ENCODE measurements at places on chromosomes 13 and 19. TPM values are rescaled to one million over a fixed set of nuclear protein-coding genes. Genes with fewer than 3 reads are reported as not detected.

DNA sequence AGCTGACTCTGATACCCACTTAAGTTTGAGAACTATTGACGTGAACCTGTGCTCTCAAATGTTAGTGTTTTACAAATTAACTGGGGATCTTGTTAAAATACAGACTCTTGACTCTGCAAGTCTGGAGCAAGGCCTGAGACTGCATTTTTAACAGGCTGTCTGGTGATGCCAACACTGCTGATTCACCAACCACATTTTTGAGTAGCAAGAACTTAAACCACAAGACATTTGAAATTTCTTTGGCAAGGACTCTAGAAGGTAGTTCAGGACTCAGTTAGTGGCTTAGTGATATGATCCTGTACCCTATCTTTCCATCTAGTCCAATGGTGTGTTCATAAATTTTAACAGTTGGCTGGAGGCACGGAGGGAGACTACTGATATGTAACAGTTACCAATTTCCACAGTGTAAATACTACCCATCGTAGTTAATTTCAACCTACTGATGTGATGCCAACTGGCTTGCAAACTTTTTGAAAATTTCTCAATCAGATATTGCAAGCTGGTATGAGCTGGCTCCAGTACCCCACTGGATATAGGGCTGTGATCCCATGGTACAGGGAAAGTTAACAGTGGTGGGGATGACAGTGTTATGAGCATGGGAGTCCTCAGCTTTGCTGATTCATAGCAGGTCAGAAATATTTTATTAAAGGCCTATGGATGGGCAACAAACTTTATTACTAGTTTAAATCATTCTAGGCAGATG lies 255.1 kb downstream of the TBC1D4 start:
- no peak for DNase-seq

DNA sequence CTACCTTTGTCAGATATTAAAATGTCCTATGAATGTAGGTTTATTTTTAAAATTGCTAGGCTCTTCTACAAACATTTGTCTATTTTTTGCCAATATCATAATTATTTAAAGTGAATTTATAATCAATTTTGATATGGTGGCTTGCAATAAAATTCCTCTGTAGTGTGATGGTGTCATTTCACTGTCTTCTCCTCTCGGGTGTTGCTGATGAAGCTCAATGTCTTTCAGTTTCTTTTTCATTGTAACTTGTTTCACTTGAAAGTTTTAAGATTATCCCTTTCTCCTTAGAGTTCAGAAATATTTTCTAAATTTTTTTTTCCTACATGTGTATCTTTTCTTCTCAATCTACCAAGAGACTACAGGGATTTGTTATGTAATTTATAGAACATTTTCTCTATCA lies 267.1 kb upstream of the EDNRB start:
- no peak for DNase-seq

CXCL17 gene
- total RNA-seq, result not detected

GRCh38 chr19:32464279-32464678 lies 58.7 kb downstream of the DPY19L3 start:
- DNase-seq, result no peak

KIR2DL1 gene
- total RNA-seq, result not detected

GRCh38 chr19:56189785-56190184 lies 7.8 kb downstream of the ZSCAN5B start:
- no peak for DNase-seq

GRCh38 chr13:39410096-39410901 lies 192.7 kb downstream of the LHFPL6 start:
- no peak for DNase-seq

ZNF540 gene
- total RNA-seq, result 8.8 TPM

DNA sequence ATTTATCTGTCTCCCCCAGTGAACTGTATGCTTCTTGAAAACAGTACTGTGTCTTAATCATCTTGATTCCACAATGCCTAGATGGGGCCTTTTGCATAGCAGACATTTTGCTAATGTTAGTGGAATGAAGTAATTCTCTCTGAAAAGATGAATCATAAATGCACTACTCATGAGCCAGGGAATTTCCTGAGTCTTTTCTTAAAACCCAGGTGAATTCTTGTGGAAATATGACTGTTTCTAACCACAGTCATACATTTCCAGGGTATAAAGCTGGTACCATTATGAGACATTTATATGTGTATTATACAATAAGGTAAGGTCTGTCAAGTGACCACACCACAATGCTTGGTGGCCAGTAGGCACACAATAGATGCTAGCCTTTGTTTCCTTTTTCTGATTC lies 5.5 kb upstream of the KCTD4 start:
- DNase-seq, result no peak

GRCh38 chr13:110617321-110618072 lies 2.2 kb downstream of the NAXD start:
- DNase-seq, result no peak

SLC7A10 gene
- total RNA-seq, result not detected

DNA sequence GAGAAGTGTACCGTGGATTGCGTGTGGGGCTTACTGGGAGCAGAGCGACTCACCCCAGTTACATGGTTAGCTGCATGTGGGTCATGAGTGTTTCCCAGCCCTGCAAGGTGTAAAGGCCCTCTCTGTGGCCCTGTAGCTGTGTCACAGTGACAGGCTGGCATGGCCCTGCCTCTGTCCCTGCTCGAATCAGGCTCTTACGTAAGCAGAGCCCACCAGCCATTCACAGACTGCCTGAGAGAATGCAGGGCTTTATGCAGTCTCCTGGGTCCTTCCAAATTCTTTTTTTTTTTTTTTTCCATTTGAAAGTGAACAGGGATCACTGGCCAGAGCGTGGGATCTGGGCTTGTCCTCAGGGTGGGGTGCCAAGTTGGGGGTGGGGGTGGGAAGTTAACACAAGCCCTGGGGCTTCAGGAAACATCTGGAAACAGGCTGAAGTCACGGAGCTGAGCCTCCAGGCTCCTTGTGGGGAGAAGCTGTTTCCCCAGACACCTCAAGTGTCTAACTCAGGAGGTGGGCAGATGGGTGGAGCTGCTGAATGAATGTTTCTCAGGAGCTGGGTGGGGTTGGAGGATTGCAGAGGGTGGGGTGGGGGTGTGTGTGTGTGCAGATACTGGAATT lies 13.4 kb downstream of the TECR start:
- no peak for DNase-seq

OR7D2 gene
- 0.07 TPM for total RNA-seq

DNA sequence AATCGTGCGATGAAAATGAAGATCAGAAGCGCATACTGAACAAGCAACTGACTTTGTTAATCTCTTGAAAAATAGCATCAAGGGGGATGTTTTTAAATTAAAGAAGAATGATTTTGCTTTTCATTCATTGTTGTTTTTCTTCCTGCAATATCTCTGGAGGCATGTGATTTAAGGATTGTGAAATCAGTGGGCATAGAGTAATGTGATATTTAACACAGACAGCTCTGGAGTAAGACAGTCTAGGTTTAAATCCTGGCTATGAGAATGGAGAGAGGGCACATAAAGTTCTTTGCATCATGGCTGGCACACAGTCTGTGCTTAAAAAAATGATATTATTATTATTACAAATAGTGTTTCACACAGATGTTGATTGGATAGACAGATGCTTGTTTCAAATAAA lies 243.1 kb upstream of the NBEA start:
- DNase-seq, result no peak

ZNF549 gene
- 4.1 TPM for total RNA-seq

ALG5 gene
- 7.9 TPM for total RNA-seq

DNA sequence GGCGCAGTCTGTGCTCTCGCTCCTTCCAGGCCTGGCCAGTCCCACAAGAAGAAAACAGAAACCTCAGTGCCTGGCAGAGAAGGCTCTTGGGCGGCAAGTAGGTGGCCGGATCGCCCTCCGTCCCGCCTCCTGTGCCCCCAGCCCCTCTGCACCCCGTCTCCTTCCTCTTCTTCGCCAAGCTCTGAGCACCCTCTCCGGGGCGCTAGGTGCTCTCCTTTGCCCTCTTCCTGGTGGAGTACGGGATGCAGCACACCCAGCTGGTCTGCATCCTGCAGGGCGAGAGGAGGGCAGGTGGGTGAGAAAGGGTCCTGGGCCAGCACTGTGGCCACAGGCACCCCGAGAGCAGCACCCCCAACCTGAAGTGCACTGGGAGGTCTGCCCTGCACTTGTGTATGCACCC lies 17.3 kb downstream of the C13orf46 start:
- peak; percentile 12 for DNase-seq

- DNase-seq, result no peak
These were observed 16.3 kb upstream of the TCF3 start for GRCh38 chr19:1668486-1669270.

DNA sequence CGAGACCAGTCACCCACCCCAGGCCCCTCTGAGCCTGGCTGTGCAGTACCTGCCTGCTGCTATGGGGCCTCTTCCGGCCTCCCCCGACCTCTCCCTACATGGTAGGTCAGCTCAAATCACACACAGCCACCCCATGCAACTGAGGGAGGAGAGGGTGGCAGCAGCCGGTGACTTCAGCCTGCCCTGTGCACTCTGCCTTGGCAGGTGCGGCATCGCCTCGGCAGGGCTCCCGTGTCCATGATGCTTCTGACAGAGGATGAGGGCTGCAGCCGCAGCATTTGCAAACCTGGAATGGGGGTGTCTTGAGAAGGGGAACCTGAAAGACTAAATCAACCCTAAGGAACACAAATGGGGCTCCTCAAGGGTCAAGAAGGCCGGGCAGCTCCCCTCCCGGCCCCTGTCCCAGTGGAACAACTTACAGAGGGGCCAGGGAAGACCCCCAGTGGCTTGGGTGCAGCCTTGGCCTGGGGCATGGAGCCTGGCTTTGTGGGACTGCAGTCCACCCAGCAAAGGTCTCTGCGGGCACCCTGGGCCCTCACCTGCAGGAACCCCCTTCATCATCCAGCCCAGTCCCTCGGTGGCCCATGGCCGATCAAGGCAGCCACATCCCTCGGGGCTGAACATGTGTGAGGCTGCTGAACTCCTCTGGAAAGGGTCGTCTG lies 6.7 kb downstream of the TEX29 start:
- no peak for DNase-seq

PPAN gene
- 21.4 TPM for total RNA-seq

GRCh38 chr13:64397701-64398100 lies 2832.4 kb downstream of the PCDH9 start:
- DNase-seq, result no peak

ZNF544 gene
- total RNA-seq, result 24.6 TPM

- DNase-seq, result no peak
These were observed 259.0 kb downstream of the ITGBL1 start for GRCh38 chr13:101711307-101712025.

GRCh38 chr13:90723381-90723780 lies 624.1 kb upstream of the MIR17HG start:
- DNase-seq, result no peak

DNA sequence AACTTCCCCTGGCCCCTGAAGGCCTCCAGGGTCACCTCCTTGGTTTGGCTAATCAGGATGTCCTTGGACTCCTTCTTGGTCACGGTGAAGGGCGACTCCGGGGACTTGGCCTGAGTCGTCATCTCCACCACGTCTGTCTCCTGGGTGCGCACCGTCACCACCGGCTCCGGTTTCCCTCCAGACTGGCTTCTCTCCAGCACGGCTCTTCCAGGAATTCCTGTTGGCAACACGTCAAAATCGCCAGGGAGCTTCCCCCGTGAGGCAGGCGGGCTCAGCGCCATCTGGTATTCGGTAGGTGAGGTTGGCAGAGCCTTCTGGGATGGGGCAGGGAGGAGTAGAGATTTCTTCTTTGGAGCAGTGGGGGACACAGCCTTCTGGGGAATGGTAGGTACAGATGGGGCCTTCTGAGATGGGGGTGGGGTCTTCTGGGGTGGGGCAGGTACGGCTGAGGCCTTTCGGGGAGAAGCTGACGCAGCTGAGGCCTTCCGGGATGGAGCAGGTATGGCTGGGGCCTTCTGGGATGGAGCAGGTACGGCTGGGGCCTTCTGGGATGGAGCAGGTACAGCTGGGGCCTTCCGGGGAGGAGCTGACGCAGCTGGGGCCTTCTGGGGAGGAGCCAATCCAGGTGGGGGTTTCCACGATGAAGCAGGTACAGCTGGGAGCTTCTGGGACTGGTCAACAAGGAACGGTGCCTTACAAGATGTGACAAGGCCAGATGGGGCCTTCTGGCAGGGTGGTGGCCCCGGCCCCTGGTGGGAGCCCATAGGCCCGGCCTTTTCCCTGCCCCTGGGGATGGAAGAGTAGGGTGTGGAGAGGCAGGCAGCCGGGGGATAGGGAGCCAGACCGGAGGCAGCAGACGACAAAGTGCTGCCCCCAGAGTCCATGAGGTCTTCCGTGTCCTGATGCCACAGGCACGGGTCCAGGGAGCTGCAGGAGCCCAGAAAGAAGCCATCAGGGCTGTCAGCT lies 3.8 kb downstream of the GARIN5B start:
- no peak for DNase-seq

DNA sequence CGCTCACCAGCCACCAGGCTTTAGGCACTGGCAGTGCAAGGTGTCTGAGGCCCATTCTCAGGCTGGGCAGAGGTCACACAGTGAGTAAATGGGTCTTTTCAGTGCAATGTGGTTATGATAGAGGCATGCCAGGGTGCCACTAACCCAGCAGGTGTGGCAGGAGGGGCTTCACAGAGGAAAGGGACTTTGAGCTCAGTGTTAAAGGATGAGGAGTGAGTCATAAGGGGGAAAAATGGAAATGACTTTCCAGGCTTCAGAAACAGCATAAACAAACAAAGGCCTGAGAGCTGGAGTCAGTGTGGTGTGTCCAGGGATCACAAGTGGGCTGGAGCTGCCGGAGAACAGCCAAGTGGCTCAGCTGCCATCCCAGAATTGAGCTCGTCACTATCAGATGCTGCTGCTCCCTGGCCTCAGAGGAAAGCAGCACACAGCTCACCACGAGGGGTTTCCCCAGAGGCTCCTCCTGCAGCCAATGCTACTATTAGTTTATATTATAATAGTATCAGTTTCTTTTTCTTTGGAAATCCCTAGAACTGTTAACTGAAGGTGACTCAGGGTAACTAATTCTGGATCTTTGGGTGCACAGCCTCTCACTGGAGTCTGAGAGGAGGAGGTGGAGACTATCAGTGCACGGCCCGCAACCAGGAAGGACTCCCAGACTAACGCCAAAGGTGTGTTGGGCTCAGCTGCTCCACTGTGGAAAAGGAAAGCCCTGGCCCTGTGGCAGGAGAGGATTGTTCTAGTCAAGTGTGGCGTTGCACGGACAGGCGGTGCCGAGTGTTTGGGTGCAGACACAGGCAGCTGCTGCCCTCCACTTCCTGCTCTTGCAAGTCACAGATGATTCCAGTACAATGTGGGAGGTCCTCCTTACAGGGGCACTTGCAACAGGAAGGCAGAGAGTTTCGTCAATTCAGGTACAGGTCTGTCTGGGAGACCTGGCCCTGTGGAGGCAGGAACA lies 39.5 kb downstream of the DHRS12 start:
- peak; percentile 82 for DNase-seq

- DNase-seq, result no peak
These were observed 211.5 kb upstream of the KL start for GRCh38 chr13:32804673-32805230.

DNA sequence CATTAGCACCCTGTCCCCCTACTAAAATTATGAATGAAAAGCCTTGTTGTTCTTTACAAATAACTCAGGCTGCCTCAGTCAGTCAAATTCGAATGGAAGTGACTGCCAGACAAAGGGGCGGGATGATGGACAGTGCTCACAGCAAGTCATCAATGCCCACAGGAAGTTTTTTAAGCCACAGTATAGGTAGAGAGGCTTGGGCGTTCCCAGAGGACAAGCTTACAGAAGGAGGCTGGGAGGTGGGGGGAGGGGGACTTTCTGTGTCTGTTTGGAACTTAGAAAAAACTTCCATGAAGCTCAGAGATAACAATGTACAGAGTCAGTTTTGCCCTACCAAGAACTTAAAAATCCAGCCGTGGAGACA lies 18.5 kb upstream of the SPRY2 start:
- no peak for DNase-seq

ZNF433 gene
- total RNA-seq, result 3.1 TPM
